NCI-H2081 treated with DMSO at 0.1 percent for 48 hours (cell line): ENCODE measurements at places on chromosomes 11 and 22.

DNA sequence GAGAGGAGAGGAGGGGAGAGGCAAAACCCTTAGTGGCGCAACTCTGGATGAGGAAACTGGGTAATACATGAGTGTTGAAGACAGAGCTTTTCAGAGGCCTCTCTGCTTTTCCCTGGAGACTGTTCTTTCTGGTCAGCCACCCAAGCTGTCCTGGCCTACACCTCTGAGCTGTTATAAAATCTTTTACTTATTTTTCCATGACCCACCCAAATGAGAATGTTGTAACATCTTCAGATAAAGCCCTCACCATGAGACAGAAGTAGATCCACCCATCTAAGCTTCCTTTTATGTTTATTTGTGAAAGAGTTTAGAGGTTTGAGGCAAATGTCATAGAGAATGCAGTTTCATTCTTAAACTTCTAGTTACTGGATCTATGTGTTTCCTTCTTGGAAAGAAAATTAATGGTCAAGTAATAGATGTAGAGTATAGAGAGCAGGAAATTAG is 20.3 kb upstream of the APLP2 start:
- no peak for DNase-seq

DNA sequence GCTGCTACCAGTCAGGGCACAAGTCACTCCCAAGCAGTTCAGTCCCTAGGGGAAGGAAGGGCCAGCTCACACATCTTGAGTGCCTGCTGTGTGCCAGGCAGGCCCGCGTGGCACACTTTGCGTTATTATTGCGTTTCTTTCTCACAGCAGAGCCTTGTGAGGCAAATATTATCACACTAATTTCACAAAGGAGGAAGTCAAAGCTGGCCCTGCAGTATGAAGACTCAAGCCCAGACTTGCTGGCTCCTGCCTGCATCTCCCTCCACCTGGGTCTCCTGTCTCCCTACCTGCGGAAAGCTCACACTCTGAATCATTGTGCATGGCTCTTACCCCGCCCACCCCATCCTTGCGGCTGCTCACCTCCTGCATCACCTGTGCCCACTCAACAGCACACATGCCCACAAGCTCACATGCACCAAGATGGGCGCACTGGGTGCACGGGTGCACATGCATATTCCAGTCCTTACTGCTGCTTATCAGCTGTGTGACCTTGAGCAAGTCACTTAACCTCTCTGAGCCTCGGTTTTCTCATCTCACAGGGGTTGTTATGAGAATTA is 31.7 kb upstream of the P2RY2 start:
- no peak for DNase-seq

DNA sequence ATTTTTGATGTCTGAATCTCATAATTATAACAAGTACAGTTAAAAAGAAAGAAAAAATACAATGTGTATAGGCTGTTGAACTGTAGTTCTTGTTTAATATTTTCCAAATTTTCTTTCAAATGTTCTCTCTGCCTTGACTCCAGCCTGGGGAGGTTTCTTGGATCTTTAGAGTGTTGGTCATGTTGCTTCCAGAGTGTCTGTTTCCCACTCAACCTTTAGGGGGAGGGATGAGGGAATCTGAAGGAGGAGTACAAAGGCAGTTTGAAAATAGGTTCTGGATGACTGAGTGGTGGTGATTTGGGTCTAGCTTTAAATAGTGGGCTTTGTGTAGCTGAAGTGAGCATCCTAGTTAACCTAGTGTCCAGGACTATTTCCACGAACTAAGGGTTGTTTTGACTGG is 2.0 kb downstream of the CTNND1 start:
- no peak for DNase-seq

- DNase-seq = no peak
These were observed 13.3 kb downstream of the CHST1 start for GRCh38 chr11:45651841-45652749.

DNA sequence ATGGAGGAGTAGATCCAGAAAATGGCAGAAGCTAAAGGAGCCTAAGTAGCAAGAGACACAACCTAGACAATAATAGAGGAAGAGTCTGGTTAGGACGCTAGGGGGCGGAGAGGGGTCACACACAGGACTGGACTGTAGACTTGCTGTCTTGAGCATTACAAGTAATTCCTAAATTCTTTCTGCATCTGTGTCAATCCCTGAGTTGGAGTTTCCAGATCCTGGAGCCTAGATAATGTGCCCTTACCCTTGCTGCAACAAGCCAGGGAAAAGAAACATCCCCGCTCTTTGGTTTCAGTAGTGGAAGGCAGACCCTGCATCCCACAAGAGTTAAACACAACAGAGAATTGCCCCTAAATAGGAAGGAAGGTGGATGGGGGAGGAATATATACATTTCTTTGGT is 14.9 kb upstream of the CCDC73 start:
- DNase-seq = peak; percentile 31

GRCh38 chr22:46878191-46878948 is 115.9 kb downstream of the TBC1D22A start:
- no peak for DNase-seq

DNA sequence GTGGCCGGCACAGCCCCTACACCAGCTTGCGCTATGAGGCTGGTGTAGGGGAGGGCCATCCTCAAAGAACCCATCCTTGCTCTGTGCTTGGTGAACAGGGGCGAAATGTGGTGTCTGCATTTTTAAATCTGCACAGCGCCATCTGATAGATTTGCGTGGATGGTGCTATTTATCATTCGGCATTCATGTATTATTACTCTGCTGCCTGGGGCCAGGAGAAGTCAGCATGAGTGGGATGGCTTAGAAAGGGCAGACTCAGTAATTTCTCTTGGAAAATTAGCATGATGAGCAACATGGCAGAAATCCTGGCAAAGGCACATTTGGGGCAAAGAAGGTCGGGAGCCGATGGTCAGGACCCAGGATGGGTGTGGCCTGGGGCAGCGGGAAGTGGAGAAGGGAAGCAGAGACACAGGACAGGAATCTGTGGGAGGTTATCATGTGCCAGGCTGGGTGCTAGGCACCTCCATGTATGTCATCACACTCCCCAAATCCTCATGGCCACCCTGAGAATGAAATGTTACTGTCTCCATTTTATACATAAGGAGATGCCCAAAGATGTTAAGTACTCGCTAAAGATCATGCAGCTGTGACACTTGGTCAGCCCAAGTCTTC is 149.0 kb downstream of the CEP164 start:
- no peak for DNase-seq
